ENCODE measurements at places on chromosomes 6 and 20.

DNA sequence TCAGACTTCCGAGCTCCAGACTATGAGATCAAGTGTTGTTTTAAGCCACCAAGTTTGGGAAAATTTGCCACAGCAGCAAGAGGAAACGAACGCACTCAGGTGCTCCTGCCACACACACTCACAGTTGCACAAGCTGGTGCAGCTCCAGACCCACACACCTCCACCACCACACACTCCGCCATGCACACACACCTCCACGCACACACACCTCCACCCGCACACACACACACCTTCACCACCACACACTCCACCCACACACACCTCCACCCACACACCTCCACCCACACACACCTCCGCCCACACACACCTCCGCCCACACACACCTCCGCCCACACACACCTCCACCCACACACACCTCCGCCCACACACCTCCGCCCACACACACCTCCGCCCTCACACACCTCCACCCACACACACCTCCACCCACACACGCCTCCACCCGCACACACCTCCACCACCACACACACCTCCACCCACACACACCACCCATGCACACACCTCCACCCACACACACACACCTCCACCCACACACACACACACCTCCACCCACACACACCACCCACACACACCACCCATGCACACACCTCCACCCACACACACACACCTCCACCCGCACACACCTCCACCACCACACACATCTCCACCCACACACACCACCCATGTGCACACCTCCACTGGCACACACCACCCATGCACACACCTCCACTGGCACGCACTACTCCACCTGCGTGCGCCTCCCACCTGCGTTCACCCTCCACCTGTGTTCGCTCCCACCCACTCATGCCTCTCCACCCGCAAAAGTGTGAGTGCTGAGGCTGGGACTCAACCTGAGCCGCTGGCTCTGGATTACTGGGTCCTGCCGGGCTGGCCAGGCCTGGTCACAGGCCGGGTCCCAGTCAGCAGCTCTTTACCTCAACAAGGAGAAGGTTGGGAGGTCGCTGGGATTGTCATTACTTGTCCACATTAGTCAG is 175.6 kb downstream of the BMP7 start:
- DNase-seq = no peak

- no peak for DNase-seq
Measured at GRCh38 chr6:7142918-7143475, 35.2 kb downstream of the RREB1 start.

DNA sequence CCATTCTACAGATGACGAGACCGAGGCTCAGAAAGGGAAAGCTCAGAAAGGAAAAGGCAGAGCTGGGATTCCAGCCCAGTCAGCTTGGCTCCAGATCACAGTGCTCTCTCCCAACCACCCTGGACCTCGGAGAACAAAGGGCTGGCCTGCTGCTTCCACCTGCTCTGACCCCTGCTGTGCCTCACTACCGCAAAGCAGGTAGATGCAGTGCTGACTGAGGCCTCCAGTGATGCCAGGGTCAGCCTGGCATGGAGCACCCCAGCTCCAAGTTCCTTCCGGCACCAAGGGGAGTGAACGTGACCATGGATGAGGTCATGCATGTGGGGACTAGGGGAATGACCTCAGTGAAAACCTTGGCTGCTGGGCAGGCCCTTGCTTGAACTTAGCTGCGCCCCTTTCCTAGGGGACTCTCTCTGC is 20.7 kb upstream of the TLDC2 start:
- no peak for DNase-seq

- DNase-seq = no peak
Measured at GRCh38 chr20:2680046-2680445, 12.5 kb upstream of the EBF4 start.

DNA sequence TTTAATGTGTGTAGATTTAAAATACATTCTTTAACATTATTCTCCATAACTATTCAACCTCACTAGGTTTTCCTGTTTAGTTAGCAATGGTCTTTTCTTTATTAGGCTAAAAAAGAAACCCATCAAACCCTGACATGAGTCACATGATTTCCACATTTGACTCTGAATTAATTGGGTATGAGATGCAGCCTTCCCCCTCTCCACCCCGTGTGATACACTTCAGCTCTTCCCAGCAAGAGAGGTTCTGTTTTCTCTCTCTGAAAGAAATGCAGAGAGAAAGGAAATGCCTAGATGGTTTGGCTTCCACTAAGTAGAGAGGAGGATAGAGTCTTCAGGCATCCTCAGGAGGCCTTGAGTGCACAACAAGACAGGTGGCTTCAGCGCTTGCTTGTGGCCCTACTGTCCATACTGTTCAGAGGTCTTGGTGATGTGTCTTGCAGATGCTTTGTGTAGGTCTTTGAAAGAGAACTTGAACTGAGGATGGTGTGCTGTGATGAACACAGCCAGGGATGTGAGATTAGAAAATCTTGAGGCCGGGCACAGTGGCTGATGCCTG is 17.3 kb downstream of the FARS2 start:
- DNase-seq = no peak

GRCh38 chr6:45884336-45884735 is 131.3 kb downstream of the CLIC5 start:
- no peak for DNase-seq

DNA sequence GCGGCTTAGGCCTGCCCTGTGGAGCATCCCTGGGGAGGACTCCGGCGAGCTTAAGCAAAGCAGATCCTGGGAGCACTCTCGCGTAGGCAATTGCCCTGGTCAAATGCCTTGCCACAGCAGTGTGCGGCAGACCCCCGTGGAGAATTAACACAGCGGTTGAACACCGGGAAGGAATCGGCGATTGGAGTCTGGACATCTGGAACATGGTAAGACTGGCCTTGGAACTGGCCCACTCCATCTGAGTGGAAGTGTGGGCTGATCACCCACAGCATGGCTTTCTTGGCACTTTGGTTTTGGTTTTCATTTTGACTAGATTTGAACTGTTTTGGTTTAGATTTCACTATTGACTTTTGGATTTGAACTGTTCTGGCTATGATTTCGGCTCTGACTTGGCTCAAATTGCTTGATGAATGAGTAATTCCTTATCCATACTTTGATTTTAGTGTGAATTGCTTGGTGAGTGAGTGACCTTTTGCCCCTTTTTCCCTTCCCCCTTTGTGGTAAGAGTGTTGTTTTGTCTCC is 300.7 kb downstream of the RNGTT start:
- no peak for DNase-seq

DNA sequence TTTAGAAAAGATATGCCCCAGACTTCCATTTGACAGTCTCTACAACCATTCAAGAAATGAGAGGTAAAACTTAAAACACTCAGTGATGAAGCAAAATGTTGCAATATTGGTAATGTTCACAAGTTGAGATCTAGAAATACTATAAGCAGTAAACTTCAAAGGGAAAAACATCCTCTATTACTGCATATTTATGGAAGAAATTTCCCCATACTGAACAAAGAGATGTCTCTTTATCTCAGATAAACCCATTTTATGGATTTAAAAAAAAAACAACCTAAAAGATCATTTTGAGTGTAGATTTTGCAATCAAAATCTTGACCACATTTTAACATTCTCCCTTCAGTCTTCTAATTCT is 177.8 kb upstream of the TAB2 start:
- DNase-seq = no peak

DNA sequence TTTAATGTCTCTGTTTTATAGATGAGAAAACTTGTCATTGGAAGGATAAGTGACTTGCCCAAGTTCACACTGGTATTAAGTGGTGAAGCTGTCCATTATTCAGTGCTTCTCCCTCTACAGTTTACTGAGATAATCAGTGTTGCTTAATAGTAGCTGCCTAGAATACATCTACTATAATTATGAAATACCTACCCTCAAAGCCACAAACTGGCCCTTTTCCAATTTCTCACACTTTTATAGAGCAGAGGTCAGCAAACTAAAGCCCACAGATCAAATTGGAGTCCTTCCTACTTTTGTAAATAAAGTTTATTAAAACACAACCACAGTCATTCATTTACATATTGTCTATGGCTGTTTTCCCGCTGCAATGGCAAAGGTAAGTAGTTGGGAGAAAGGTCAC is 73.5 kb downstream of the EYS start:
- no peak for DNase-seq

- no peak for DNase-seq
Measured at GRCh38 chr6:72639920-72640614, 18.2 kb downstream of the KCNQ5 start.

DNA sequence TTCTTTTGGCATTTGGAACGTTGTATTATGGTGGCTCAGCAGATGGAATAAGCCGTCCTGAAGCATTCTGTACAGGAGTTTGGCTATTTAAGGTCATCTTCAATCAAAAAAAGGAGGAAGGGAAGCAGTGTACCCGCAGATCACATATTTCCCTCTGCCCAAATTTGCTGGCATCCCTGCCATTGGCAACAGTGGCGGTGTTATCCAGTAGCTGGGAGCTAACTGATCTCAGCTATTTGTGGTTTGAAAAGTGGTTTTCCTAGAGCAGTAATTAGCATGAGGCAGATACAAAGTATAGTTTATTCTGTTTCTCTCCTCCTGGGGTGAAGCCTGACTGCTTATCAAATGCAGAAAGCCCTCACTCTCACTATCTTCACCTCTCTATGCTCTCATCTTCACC is 576.8 kb downstream of the QKI start:
- DNase-seq = no peak

- no peak for DNase-seq
Measured at GRCh38 chr6:145258122-145258521, 477.2 kb downstream of the EPM2A start.

DNA sequence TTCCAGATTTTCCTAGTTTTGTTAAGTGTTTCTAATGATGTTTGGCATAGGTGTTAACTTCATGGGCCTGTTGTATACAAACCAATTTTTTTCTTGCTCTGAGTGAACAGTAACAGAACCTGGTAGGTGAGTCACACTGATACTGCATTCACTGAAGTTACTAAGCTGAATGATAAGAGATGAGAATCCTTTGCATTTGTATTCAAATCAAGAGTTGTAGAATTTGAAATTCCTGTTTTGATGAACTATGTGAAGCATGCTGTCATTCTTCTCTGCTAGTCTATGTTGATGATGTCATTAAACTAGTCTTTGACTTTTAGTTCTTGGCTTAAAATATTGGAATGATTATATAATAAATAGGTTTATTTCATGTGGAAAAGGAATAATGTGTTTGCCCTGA is 37.9 kb downstream of the PTPRA start:
- no peak for DNase-seq

- no peak for DNase-seq
Measured at GRCh38 chr20:25372584-25373336, 17.9 kb downstream of the ABHD12 start.

- DNase-seq = no peak
Measured at GRCh38 chr6:150546457-150546856, 53.2 kb upstream of the PLEKHG1 start.

- no peak for DNase-seq
Measured at GRCh38 chr6:20001286-20001685, 164.1 kb downstream of the ID4 start.

GRCh38 chr6:139544701-139545057 is 170.2 kb upstream of the CITED2 start:
- no peak for DNase-seq

DNA sequence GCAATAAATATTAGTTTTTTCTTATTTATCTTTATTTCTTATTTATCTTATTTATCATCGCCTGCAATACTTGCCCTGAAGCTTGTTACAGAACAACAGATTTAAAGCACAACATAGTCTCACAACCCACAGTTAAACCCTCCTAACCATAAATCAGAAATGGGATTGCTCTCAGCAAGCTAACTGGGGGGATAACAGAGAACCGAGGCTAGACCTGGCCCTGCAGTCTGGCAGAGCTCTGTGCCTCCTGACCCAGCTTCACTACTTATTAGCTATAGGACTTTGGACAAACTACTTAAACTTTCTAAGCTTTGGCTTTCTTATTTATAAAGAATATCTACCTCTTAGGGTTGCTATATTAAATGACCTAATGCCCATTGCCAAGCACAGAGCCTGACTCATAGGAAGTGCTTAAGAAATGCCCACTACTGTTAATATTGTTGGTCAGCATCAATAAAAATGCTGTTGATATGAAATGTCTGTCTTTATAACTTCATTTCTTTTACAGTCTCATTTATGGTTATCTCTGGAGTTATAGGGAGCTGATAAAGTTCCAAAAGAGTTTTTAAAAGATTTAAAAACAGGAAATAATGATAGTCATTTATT is 87.9 kb upstream of the BEND6 start:
- DNase-seq = no peak

- DNase-seq = no peak
Measured at GRCh38 chr6:163398815-163399214, 15.7 kb upstream of the QKI start.

DNA sequence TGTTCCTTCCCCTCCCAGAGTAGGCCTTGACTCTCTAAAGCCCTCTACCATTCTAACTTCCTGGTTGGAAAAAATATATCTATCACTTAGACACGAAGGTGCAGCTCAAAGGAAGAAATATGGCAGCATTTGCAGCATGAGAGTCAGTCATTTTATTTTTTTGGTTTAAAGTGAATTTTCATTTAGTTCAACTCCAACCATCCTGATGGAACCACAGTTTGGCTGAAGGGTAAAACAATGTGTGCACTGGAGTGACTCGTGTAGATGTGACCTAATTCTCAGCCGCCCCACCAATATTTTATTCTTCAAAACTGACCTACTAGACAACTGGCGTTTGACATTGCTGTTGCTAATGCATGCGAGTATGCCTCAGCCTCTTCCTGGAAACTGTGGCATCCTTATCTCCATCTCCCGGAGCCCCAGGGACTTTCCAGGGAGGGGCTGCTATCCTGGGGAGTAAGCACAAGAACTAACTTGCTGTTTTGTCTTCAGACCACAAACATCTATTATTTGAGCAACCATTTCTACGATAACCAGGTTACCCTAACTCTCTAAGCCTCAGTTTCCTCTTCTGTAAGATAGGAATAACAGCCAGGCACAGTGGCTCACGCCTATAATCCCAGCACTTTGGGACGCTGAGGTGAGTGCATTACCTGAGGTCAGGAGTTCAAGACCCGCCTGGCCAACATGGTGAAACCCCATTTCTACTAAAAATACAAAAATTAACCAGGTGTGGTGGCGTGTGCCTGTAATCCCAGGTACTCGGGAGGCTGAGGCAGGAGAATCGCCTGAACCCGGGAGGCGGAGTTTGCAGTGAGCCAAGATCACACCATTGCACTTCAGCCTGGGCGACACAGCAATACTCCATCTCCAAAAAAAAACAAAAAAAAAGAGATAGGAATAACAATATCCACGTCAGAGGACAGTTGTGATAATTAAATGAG is 148.7 kb upstream of the JARID2 start:
- DNase-seq = no peak

DNA sequence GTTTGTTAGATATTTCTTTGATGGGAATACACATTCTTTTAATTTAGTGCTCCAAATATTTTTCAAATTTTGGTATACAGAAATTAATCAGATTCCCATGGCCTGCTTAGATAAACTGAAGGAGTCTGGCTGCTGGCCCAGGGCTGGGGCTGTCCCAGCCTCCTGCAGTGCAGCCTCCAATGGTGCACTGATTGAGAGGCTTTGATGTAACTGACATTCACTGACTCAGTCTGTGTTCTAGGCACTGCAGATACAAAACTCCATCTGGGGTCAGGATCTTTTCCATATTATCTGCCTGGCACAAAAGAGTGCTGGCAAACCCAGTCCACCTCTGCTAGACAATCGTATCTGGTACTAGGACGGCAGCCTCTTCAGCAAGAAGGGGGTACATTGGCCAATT is 64.8 kb downstream of the GRIK2 start:
- no peak for DNase-seq

GRCh38 chr20:49567421-49568277 is at the start of gene PTGIS:
Gene PTGIS, minus strand, starts transcription at chr20:49568137. Its CDS starts 21 bp downstream, at chr20:49568116.
- DNase-seq = no peak

- DNase-seq = no peak
Measured at GRCh38 chr6:67031451-67031850, 1324.4 kb upstream of the EYS start.

GRCh38 chr6:114304304-114304887 is 38.4 kb downstream of the HS3ST5 start:
- no peak for DNase-seq

Measured in epithelial cell of proximal tubule (primary cell).